ENCODE measurements at places on chromosomes 12 and 14.

DNA sequence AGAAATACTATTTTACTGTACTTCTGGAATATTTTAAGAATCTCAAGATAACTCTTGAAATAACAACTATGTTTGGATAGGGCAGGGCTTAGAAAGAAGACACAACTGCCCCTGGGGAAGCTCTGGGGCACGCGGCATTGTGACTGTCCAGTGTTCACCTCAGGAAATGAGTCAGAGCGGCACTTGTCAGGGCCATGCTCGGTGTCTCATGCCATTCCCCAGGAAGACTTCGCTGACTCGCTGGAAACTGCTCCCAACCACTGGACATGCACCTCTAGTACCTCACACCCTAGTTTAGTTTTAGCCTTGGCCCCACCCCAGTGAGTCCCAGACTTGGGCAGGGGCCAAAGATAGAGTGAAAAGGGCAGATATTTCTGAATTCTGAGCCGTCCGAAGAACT is 192.0 kb downstream of the TTC7B start:
- DNase-seq = no peak

DNA sequence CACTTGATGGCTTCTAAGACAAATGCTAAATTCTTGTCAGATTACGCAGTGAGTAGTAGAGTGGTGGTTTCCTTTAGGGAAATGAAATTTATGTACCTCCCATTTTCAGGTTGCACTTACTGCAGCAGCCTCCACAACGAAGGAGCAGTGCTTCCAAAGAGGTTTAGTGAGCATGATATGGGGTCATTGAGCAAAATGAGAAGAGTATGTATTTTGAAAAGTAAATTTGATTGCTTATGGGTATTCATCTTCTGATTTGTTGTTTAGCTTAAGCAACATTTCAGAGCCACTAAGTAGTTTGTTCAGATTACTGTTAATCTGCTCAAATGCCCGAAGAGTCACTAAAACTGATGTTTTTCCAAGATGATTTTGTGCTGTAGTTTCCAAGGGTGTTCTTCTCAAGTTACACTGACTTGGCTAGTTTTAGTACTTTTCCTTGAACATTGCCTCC is 493.6 kb downstream of the PCNX1 start:
- DNase-seq = no peak

DNA sequence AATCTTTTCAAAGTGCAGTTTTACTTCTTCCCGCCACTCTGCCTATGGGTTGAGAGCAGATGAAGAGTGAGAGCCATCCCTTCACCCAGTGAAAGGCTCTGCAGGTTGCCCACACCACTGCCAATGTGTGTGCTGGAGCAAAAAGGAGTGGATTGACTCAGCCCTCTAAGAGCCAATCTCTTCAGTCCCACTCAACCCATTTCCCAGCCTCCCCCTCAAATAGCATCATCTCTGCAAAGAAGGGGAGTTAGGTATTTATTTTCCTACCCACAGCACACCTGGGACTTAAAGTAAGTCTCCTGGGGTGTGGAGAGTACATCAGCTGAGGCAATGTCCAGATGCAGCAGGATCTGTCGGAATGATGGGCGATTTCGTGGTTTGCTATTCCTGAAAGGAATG is 15.3 kb downstream of the MAP3K12 start:
- DNase-seq = no peak

DNA sequence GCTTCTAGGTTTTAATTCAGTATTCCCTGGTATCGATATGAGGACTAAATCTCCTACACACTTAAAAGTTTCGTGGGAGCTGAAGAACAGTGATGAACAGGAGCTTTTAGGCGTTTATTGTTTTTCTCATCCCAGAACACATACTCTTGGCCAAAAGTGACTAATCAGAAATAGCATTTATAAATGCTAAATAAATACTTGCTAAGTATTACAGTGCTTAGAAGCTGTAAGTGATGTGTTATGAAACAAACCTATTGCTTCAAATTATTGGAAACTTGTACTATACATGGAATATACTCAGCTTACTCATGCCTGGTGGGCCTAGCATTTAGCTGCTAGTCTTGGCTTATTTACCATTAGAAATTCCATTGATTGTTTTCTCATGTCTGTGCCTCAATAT is 24.9 kb downstream of the FRS2 start:
- DNase-seq = no peak

GRCh38 chr14:74257078-74257940 is 18.1 kb downstream of the VSX2 start:
- DNase-seq = peak; percentile 51

DNA sequence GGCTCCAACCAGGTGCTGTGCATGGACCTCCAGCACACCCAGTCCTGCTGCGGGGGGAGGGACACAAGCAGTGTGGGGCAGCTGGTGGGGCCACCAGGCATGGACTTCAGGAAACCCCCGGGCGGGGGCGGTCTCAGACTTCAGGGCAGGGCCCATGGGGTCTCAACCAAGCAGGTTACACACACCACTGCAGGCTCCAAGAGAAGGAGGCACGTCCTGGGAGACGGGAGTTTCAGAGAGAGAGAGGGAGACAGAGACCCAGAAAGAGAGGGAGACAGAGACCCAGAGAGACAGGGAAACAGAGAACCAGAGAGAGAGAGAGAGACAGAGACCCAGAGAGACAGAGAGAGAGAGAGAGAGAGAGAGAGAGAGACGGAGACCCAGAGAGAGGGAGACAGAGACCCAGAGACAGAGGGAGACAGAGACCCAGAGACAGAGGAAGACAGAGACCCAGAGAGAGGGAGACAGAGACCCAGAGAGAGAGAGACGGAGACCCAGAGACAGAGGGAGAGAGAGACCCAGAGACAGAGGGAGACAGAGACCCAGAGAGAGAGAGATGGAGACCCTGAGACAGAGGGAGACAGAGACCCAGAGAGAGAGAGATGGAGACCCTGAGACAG is 128.9 kb downstream of the NCOR2 start:
- DNase-seq = no peak

Data from stimulated activated naive CD4-positive, alpha-beta T cell (primary cell).